Neural crest cell (in vitro differentiated cells): ENCODE measurements at places on chromosomes 3 and 15. TPM values are rescaled to one million over a fixed set of nuclear protein-coding genes. Genes with fewer than 3 reads are reported as not detected.

GRCh38 chr15:96720251-96720650 lies 389.8 kb downstream of the NR2F2 start:
- DNase-seq: no peak

C3orf33 gene
- 4.2 and 4.4 TPM in 2 replicates for total RNA-seq

- no peak for DNase-seq
Measured at GRCh38 chr15:85116494-85116893, 134.8 kb downstream of the PDE8A start.

DNA sequence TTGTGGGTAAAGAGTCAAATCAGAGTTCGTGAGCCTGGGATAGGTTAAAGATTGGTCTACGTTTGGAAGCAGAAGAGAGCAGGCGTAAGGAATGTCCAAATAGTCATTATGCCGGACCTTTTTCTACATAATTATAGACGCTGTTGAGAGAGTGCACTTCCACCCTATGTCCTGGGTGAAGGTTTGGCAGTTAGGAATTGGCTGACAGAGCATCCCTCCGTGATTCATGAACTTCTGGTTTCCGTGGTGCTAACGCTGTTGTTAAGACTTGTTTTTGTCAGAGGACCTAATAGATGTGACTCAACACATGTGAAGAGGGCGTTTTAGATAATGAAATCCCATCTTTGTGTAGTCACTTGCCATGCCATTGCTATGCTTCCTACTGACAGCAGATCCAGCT lies 1.1 kb downstream of the EAF1 start:
- no peak for DNase-seq

DNA sequence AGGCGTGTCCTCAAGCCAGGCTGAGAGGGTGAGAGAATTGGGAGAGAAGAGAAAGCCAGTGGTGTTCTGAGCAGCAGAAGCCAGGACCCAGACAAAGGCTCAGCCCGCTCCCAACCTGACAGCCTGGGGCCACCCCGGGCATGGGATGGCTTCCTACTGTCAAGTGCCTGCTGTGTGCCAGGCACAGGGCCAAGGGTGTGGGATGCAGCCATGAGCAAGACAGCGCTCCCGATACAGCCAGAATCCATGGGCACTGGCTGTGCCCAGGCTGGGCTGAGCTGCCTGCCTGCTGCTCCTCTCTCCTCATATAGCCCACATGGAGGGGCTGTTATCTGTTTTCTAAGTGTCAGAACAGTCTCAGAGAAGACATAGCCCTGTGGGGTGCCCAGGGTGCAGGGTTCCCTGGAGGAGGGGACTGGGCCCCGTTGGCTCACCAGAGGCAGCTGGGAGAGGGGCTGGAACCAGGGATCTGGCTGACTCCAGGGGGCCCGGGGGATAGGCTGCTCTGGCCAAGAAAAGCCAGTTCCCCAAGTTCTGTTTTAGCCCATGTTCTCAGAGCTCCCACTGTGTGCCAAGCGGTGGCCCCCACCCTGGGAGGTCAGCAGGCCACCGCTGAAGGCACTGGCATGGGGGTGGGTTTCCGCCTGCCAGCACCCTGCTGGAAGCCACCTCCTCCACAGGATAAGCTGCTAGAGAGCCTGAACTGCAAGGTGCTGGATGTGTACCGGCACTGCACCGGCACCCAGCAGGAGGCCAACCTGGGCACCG lies 39.0 kb downstream of the CFAP100 start:
- no peak for DNase-seq

LTK gene
- 0.16 and 0.19 TPM in 2 replicates for total RNA-seq

- DNase-seq: no peak
Measured at GRCh38 chr3:124686028-124686670, 44.1 kb upstream of the UMPS start.

DNA sequence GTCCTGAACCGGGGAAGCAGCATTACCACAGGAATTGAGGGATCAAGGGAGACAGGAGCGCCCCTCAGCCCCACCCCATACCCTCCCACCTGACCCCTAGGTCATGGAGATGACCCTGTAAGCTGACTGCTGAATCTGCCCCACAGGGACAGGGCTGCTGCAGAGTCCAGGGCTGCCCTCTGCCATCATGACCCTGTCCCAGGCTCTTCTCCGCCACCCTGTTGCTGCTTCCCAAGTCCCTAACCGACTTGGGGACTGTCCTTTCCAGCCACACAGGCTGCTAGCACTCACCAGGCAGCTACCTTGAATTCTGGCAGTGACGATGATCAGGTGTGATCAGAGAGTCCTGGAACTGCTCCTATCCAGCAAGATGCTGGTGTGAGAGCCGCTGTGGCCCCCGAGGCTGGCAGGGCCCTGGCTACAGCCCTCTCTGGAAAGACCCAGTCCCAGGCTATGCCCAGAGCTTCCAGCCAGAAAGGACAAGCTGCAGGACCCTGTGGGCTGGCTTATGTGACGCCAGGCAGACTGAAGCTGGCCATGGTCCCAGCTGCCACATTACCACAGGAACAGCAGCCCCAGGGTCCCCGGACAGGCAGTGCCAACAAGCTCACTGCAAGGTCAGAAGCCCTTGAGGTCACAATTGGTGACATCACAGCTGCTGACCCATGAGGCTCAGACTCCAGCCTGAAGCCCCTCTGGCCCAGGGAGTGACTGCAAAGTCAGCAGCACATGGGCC lies at the start of gene C3orf22:
Gene C3orf22, minus strand, starts transcription at position 597 of the 736 bp plus-strand sequence. CDS start 5,542 bp downstream, outside the sequence.
- DNase-seq: no peak
